NCI-H1417 treated with DMSO at 0.1 percent for 48 hours (cell line): ENCODE measurements at places on chromosomes 5 and 9.
A peak's percentile ranks its signal among the peaks of the same experiment; 100 is the strongest.

- DNase-seq: no peak
Measured at GRCh38 chr5:7755958-7756357, 95.0 kb downstream of the CFAP90 start.

DNA sequence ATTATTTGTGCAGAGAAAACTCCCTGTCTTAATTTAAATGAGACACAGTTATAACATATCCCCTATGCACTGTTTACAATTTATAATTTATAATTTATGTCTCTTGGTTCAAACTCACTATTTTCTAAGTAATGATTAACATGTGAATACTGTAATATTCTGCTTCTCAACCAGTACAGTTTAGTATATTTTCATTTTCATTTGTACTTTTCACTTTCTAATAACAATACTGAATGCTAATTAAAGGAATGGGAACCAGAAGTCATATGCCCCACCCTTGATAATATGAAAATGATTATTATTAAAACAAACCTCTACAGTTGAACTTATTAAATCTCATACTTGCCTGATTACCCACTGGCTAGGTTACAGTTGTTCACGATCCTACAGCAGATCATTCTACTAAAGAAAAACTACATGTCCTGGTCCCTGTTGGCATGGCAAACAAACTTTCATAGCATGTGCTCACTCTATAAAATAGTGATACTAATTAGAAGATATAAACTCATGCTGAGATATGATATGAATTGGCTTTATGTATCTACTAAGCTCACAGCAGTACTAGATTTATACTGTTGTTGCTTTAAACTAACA is 66.4 kb downstream of the POU5F2 start:
- DNase-seq: no peak

DNA sequence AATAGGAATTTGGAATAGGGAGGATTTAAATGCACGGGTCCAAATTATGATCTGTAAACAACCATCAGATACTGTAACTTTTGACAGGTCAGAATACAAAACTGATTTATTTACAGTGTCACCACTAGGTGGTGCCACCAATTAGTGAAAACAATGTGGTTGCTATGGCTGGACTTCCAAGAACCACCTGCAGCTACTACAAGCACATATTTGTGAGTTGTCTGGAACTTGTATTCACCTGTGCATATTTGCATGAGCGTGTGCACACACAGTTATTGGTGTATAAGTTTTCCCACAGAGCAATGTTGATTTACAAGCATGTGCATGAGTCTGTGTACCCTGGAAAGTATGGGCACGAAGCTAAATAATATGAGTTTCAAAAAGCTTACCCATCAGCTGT is 3.0 kb upstream of the HRCT1 start:
- no peak for DNase-seq

GRCh38 chr9:110077925-110078324 is 130.0 kb downstream of the C9orf152 start:
- no peak for DNase-seq

DNA sequence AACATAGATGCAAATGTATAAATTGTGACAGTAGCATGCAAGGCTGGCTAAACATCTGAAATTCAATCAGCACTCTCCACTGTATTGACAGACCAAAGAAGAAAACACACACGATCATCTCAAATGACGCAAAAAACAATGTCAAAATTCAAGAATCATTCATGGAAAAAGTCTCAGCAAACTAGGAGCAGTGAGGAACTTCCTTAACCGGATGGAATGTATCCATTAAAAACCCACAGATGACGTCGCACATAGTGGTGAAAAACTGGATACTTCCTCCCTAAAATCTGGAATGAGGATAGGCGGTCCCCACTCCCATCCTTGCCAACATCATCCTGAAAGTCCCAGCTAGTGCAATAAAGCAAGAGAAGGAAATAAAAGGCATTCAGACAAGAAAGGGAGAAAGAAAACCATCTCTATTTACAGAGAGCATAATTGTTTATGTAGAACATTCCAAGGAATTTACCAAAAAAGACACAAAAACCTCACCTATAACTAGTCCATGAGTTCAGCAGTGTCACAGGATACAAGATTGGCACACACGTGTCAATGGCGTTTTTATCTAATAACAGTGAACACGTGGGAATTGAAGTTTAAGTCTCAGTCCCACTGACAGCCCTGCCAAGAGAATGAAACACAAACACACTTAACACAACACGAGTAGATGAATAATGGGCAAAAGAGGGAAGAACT is 14.1 kb upstream of the CEP72 start:
- DNase-seq: no peak

DNA sequence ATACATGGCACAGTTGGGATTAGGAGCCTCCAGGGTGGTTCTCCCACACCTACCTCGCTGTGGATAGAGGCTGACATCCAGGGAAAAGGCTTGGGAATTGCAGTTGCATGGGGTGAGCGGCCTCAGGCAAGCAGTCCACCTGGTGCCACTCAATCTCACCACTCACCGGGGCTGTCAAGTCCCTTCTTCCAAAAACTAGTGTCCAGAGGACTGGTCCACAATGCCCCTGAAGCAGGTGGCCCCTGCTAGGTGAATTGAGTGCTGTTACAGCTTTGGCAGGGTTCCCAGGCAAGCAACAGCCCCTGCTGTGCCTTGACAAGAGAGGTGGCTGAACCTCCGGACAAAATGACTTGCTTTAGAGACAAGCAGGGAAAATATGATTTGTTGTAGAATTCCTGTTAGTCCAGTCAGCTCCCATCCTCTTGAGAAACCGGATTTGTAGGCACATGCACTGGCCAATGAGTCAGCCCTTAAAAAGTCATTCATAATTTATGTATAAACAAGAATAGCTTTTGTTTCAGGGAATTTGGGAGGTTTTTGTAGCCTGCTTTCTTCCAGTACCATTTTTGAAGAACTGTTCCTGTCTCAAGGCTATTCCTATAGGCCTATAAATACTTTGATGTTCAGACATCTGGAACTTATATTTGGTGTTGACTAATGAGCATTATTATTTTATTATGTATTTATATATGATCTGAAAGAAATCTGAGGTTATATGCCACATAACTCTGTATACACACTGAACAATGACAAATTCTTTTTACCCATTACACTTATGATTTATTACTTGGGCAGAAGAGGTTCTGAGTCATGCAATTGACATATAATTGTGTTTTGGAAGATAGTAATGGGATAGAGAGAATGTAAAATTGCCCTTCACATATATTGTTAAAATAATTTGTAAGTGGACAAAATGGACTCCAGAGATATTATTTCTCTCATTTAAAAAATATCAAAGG is 411.1 kb downstream of the ACTL7B start:
- peak; percentile 98 for DNase-seq

GRCh38 chr9:81462801-81463200 is 226.5 kb downstream of the TLE1 start:
- no peak for DNase-seq

DNA sequence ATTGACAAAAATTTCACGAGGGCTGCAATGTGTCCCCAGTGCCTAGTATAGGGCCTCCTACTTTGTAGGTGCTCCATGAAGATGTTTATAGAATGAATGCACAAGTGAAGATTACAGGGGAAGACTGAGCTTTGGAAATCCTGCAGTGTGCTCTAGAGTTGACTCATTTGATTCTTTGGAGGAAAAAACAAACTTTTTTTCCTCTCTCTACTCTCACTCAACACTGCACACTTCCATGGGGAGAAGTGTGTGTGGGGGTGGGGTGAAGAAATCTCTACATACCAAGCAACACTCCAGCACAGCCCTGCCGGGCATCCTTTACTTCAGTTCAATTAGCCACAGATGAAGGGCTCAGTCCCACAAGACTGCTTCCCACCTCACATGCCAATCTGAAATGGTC is 49.4 kb upstream of the KLF9 start:
- DNase-seq: no peak

DNA sequence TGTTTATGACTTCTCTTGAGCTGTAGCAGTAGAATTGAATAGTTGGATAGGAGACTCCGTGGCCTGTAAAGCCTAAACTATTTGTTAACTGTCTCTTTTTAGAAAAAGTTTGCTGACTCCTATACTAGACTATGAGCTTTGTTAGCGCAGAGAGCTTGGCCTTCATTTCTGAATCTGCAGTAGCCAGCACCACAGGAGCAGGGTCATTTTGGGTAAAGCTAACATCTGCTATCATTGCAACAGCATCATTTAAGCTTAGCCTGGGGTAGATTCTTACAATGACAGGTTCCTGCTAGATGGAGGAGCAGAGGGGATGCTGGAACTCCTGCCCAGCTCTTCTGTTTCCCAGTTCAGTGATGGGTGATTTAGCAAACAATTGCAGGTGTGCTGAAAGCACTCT is 133.7 kb upstream of the ASTN2 start:
- DNase-seq: no peak

DNA sequence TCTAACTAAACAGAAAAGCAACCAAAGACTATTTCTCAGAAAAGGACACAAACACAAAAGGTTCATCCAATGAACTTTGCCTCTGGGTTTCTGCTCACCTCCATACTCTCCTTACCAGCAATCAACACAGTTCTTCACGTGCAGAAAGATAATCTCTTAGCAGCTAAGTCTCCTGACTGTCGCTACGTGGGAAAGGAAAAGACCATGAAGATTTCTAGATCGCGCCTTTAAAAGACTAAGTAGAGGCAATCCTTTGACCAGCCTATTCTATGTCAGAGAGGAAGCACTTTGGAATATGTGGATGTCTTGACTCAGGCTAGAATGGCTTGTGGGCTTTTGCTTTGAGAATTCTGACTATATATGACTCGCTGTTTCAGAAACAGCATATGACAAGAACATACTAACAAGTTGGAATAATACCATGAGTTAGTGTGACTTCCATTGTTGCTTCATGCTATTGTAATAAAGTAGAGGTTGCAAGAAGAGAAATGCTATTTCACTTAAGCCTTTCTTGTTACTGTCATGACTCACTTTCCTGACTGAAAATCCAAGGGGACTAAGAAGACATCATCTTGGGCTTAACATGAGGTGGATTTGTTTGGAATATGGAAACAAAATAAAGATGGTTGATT is 339.5 kb upstream of the RFX3 start:
- no peak for DNase-seq

DNA sequence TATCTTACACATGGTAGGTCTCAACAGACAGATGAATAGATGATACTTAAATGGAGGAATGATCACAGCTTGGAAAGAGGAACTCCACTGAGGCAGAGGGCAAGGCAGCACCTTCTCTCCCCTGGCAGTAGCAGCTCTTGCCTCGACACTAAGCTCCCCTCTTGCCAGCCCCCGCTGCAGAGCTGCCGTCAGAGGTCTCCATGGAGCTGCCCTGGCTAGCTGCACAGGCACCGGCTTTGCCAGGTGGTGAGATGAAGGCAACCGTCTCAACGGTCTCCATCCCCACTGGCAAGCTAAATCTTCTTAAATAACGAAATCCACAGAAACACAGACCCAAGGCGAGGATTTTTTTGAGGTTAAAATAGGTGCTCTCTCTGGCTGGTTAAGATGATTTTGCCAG is 81.2 kb downstream of the CRB2 start:
- DNase-seq: no peak

- DNase-seq: no peak
Measured at GRCh38 chr9:111668026-111668573, 6.7 kb downstream of the GNG10 start.

- DNase-seq: no peak
Measured at GRCh38 chr9:20352591-20352990, 269.7 kb downstream of the MLLT3 start.

- DNase-seq: no peak
Measured at GRCh38 chr9:113349066-113349444, 286 bp upstream of the BSPRY start.

GRCh38 chr9:123115146-123115913 is 81.9 kb downstream of the GPR21 start:
- DNase-seq: no peak

GRCh38 chr5:133321833-133322420 is 270.1 kb downstream of the HSPA4 start:
- no peak for DNase-seq

DNA sequence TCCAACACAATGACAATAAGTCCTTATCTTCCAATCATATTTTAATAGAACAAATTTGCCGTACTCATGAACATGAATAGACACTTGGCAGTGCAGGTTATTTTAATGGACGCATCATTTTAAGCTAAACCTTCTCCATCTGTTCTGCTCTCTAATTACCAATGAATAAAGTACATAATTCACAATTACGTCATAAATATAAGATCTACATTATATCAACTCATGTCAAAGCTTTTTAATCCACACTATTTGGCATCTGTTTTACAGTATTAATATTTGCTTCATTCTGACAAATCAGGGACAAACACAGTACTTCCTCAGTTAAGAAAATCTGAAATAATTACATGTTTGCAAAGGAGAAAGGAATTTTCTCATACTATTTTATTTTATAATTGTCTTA is 344.1 kb upstream of the DMAC1 start:
- DNase-seq: no peak

GRCh38 chr9:19199012-19199411 is 31.5 kb upstream of the DENND4C start:
- no peak for DNase-seq

DNA sequence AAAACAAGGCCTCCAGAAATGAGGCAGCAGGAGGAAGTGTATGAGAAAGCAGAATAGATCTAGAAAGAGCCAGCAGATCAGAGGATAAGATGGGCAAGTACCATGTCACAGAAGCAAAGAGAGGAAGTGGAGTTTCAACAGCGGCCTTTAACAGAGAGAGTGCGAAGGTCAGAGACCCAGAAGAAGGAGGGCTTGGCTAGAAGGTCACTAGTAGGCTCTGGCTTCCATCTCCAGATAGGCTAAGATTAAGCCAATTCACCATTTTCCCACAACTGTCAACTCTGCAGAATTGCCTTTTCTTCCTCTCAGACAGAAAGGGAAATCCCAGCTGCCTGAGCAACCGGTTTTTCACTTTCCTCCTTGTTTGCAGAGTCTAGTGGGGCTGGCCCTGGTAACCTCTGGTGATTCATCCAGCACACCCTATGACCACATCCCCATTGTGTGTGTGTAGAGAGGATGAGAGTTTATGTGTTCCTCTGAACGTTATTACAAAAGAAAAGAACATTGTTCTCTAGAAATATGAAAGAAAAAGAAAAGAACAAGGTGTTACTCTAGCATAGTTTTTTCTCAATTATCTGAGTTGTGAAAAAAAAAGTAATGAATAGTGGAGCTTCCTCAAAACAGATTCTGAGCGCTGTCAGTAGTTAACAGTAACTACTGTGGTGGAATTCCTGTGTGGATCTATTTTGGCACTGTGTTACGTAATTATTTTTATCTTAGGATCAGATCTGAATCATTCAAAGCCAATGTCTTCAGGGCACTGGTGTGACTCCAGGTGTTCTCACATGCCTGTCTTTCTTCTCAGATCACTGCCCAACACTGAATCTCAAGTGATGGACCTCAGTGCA is 220.4 kb downstream of the ARRDC3 start:
- DNase-seq: no peak

- no peak for DNase-seq
Measured at GRCh38 chr9:10875752-10876151, 262.9 kb upstream of the PTPRD start.

GRCh38 chr9:93614830-93615468 is 38.6 kb downstream of the PHF2 start:
- no peak for DNase-seq

GRCh38 chr9:77769246-77769645 is 121.1 kb upstream of the GNA14 start:
- DNase-seq: no peak
